Stimulated activated CD8-positive, alpha-beta memory T cell treated with anti-CD3 and anti-CD28 coated beads, Interleukin-4, amount 100 ng/mL, for 24 hours (primary cell): ENCODE measurements at places on chromosomes 12 and 14.

DNA sequence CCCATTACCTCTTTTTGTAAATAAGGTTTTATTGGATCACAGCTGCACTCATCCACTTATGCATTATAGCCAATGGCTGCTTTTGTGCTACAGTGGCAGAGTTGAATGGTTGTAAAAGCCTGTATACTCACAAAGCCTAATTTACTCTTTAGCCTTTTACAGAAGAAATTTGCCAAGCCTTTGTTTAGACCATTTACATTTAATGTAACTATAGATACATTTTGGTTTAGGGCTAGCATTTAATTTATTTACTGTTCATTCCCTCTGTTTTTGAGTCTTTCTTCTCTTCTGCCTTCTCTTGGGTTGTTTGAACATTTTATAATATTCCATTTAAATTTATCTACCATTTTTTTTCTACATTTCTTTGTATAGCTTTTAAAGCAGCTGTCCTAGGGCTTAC lies 217.1 kb upstream of the AMIGO2 start:
- no peak for DNase-seq

GRCh38 chr14:63564318-63564717 lies 21.1 kb upstream of the PPP2R5E start:
- no peak for DNase-seq

DNA sequence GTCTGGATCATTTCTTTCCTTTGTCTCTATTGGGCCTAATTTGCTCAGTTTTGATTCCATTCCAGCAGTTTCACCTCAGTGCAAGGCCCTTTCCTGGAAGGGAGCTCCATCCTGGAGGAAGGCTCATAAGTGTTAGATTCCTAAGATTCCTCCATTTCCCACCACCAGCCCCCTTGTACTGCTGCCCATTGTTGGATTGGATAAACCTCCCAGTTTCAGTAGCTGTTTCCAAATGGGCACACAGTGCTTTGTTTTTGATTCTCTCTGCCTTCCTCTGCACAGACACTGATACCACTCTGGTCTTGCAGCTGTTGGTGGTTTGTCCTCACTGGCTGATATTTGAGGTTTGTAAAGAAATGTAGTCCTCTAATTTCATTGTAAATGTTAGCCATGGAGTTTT lies 158.9 kb downstream of the SLC15A5 start:
- no peak for DNase-seq

DNA sequence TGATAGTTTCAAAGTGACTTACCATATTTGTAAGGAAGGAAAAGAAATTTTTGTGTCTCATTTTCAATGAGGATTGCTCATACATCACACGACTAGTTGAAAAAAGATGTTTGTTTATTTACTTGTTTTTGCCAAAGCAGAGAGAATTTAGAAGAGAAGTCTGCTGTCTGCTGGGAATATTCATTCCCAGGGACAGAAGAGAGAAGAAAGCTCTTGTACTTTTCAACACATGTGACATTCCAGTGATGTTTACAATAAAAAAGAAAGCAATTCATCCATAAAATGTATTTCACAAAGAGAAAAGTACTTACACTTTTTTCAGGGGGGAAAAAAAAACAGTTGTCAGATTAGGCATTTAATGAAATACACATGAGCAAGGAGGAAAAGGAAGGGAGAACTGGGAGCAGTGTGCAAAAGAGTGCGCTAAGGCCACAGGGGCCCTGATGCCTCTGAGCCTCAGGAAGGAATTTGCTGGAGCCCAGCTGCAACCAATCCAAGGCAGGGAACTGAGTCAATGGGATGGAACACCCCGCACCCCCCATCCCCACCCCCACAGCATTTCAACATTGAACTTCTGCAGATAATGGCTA lies 115.0 kb downstream of the RPAP3 start:
- DNase-seq, result no peak

DNA sequence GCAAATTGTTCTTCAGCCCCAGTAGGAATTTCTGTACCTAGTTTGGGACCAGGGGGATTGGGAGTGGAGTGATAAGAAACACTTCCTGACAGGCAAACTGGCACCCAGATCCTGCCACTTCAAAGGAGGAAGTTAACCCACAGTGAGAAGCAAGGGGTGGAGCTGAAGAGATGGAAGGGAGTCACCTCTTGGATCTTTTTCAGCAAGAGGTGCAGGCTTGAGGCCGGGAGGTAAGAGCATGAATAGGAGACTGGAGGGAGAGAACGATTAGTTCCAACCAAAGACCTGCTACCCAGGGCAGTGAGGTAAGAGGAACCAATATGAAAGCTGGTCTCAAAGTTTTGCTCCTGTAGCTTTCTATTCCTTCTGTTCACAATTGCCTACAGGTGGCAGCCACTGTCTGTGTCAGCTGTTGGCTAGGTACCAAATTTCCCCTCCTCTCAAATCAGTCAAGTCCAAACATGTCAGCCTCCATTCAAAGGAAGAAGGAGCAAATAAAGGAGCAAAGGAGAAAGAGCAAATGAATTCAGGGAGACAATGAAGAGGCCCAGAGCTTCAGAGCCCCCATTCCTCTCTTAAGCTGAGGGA lies 14.9 kb upstream of the TAC3 start:
- DNase-seq, result no peak

- DNase-seq, result no peak
These were observed 643.8 kb upstream of the ALG10B start for GRCh38 chr12:37672655-37673260.

- DNase-seq, result no peak
These were observed 34.5 kb upstream of the VRK1 start for GRCh38 chr14:96762650-96763049.

DNA sequence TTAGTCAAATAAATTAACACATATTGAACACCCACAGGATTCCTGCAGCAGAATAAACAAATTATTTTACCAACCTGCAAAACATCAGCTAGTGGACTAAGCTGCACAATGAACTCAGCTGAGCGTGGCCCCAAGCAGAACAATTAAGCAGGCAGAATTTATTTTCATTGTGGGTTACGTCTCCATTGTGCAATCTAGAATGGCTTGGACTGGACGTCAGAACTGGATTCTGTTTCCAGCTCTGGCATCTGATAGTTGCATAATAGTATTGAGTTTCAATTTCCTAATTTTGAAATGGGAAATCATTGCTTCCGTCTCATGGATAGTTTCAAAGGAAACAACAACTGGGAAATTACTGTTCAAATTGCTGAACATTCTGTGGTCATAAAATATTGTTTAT lies 35.5 kb upstream of the RERG start:
- DNase-seq, result no peak

- DNase-seq, result no peak
These were observed 9.2 kb downstream of the KMT2D start for GRCh38 chr12:49051373-49051764.

DNA sequence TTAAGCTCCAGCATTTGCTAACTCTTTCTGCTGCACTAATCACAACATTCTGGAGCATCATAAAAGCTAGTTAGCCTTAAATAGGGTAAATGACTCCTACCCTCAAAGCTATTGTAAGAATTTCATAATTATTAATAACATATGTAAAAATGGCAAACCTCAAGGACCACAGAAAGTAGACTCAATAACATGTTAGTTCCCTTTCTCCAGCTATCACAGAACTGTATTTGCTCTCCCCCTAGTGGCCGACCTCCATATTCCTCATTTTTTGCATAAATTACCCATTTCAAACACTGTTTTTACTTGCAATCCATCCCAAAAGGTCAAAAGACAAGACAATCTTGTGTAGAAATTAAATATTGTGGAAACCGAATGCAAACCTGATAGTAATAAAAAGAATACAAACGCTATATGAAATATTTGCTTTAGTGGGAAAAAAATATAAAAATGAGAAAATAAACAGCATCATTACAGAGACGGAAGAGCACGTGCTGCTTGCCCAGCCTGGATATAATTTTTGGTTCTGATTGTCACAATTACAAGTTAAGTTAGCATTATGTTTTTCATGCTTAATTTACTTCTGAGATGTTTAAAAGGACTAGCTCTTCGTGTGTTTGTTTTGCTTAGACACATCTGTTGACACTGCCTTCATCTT lies 97.9 kb downstream of the RERGL start:
- no peak for DNase-seq

GRCh38 chr14:71122866-71123565 lies 215.8 kb downstream of the PCNX1 start:
- DNase-seq, result no peak

DNA sequence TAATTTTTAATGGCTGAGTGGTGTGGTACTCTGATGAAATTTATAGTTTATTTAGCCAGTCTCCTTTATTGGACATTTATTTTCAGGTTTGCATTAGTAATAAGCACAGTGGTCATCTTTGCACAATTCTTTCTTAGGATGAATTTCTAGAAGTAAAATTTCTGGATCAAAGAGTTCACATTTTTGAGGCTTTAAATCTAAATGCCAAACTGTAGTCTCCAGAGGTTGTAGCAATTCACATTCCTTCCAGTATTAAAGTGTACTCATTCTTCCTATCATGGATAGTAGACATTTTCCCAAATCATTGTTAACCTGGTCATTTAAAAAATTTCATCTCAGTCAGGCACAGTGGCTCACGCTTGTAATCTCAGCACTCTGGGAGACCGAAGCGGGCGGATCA lies 24.8 kb downstream of the SLC39A9 start:
- no peak for DNase-seq

DNA sequence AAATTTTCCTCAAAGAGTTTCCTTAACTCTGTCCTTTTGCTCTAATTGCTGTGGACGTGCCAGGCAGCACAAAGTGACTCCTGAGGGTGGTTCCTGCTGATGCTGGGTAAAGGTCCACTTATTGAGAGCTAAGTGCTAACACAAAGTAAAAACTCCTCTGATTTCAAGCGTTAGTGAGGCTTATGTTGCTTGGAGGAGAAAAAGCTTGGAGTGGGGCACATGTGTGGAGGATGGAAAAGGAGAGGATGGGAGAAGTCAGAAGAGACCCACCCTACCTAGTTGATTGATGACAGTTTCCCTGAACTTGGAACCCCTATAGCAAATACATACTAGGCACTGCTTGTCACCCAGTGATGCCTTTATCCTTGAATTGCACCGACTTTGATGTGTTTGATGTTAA lies 10.1 kb upstream of the SLC11A2 start:
- DNase-seq, result no peak

DNA sequence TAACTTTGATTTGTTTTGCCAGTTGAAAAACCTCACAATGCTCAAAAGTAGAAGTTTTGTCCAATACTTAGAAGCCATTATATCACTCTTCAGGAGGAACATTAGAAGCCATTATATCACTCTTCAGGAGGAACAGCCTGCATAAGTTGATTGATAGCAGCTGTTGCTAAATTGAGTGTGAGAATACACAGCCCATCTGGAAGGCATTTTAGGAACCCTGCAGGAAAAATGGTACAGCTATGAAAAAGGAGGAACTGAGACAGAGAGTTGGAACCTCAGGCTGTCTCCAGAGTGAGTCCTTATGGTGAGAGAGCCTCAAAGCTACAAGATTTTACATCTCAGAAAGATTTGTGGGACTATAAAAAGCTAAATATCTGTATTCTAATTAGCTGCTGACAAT lies 207.0 kb downstream of the MYRFL start:
- no peak for DNase-seq

DNA sequence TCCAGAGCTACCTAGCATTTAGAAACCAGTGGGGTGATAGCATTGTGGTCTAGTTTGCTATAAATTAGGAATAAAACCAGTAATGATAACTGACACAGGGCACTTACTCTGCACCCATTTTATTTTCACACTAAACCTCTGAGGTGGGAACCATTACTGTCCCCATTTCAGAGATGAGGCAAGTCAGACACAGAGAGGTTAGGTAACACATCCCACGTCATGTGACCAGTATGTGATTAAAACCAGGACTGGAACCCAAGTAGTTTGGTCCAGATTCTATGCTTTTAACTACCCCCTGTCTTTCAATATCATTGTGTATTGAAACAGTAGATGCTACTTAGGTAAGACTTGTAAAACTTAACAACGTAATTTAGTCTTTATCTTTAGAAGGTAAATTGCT lies 110.2 kb downstream of the PLXNC1 start:
- no peak for DNase-seq

GRCh38 chr12:26767865-26768264 lies 65.1 kb downstream of the ITPR2 start:
- DNase-seq, result no peak

- DNase-seq, result no peak
These were observed 13.6 kb downstream of the ARHGEF40 start for GRCh38 chr14:21083565-21084325.

DNA sequence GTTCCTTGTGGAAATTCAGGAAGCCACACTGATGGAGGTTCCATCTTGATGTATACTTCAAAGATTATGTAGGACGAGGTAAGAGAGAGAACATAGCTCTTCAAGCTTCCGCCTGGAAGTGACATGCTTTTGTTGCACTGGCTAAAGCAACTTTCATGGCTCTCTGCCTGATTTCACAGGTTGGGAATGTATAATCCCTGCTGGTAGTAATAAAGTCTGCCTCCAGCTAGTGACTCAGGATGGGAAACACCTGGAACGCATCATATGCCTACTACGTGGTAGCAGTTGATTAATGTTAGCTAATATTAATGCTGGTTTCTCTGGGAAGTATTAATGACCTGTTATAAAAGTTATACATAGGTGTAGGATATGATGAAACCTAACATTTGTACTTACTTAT lies 71.1 kb downstream of the PELI2 start:
- DNase-seq, result no peak

GRCh38 chr12:8692573-8692972 lies 5.2 kb upstream of the RIMKLB start:
- DNase-seq, result no peak

- no peak for DNase-seq
These were observed 32.1 kb downstream of the BAZ1A start for GRCh38 chr14:34843011-34843554.

- no peak for DNase-seq
These were observed 117.3 kb downstream of the ERC1 start for GRCh38 chr12:1108276-1108675.

DNA sequence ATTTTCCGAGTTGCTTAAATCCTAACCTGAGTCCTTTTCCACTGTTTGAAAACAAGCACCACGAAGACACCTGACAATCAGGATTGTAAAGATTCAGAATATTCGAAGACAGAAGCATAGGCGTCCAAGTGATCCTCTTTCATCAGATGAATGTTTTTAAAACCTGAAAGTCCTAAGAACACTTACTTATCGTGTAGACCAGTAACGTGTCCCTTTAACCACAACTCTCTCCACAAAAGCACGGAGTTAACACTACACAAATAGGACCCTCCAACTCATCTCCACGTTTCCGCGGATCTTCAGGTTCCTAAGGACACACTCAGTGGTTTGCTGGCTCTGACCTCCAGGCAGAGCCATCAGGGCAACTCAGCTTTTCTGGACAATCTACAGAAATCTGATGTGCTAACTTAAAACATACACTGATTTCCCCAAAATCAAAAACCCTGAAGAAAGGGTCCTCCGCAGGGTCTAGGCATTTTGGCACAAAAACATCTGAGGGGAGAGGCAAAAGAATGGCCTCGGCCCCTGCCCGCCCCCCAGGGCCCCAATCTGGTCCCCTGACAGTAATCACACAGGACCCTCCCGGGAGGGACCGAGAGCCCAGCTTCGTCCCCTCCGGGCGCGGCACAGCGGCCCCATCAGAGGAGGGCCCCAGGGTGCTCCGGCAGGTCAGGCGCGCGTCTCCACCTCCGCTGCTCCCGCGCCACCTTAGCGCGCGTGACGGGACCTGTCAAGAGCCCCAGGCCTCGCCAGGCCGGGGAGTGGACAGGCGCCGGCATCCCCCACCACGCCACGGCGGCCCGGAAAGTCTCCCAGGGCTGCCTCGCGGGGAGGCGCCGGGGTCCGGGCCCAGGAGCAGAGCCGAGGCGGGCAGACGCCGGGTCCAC lies 925 bp downstream of the DICER1 start:
- DNase-seq, result peak; percentile 8

GRCh38 chr14:83614956-83615355 lies 1915.0 kb upstream of the FLRT2 start:
- no peak for DNase-seq
